GM12891 (cell line): ENCODE measurements at places on chromosomes 16 and 17.

GRCh38 chr17:20046629-20047028 is 37.5 kb downstream of the SPECC1 start:
- no peak for DNase-seq

DNA sequence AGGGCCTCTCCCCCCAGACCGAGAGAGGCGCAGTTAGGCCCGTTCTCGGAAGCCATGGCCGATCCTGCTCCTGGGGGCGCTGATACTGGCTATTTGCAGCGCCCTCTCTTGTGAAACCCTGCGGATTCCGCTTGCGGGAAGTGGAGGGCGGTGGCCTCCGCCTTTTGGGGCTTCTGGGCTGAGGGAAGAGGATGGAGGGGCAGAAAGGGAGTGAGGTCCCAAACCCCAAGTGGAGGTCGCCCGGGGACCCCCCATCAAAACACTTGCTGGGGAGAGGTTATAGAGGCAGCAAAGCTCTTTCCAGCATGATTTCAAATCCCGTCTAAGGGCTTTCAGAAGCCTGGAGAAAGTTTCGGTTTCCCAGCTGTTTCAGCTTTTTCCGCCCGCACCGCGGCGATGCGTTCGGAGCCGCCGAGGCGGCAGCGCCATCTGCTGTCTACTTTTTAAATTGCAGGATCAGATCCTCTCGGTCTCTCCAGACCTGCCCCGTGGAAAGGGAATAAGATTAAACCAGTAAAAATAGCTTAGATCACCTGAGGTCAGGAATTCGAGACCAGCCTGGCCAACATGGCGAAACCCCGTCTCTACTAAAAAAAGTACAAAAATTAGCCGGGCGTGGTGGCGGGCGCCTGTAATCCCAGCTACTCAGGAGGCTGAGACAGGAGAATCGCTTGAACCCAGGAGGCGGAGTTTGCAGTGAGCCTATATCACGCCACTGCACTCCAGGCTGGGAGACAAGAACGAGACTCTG is 15.8 kb downstream of the SNX20 start:
- peak; percentile 60 for DNase-seq

GRCh38 chr16:58363746-58364393 is 28.4 kb upstream of the GINS3 start:
- DNase-seq, result no peak

GRCh38 chr17:42184713-42185620 is at the start of gene HCRT:
Gene HCRT, minus strand, starts transcription at chr17:42185452. Its CDS starts 87 bp downstream, at chr17:42185365.
- DNase-seq, result no peak

- DNase-seq, result no peak
Measured at GRCh38 chr16:14004031-14004728, 66.9 kb upstream of the MRTFB start.

- no peak for DNase-seq
Measured at GRCh38 chr17:73436954-73437353, 125.2 kb upstream of the CDC42EP4 start.
